Smooth muscle cell of the coronary artery (primary cell): ENCODE measurements at places on chromosomes 7 and 10. TPM values are rescaled to one million over a fixed set of nuclear protein-coding genes. Genes with fewer than 3 reads are reported as not detected.

The PSMG3 gene
- total RNA-seq: 20.8 and 30.1 TPM in 2 replicates

The DDIT4 gene
- 394 and 406 TPM in 2 replicates for total RNA-seq

The RARRES2 gene
- total RNA-seq: 1.2 and 15.2 TPM in 2 replicates

The FFAR4 gene
- total RNA-seq: not detected in 2 replicates

The SEMA3E gene
- 1.1 TPM in 1 of 2 replicates, not detected in the other for total RNA-seq

The EXOC4 gene
- total RNA-seq: 97.3 and 169 TPM in 2 replicates

The EPDR1 gene
- 28.0 and 76.3 TPM in 2 replicates for total RNA-seq

The FAM3C gene
- total RNA-seq: 51.5 and 55.1 TPM in 2 replicates

The LIPM gene
- not detected in 2 replicates for total RNA-seq

The GPR15LG gene
- not detected in 2 replicates for total RNA-seq

The GLCCI1 gene
- total RNA-seq: 2.1 and 14.0 TPM in 2 replicates

The ASB10 gene
- not detected in 2 replicates for total RNA-seq

The CDHR1 gene
- not detected in 2 replicates for total RNA-seq

The CHAT gene
- total RNA-seq: not detected in 2 replicates

The CHRM2 gene
- total RNA-seq: not detected in 2 replicates
